RWPE2 (cell line): ENCODE measurements at places on chromosomes 6 and 20.

DNA sequence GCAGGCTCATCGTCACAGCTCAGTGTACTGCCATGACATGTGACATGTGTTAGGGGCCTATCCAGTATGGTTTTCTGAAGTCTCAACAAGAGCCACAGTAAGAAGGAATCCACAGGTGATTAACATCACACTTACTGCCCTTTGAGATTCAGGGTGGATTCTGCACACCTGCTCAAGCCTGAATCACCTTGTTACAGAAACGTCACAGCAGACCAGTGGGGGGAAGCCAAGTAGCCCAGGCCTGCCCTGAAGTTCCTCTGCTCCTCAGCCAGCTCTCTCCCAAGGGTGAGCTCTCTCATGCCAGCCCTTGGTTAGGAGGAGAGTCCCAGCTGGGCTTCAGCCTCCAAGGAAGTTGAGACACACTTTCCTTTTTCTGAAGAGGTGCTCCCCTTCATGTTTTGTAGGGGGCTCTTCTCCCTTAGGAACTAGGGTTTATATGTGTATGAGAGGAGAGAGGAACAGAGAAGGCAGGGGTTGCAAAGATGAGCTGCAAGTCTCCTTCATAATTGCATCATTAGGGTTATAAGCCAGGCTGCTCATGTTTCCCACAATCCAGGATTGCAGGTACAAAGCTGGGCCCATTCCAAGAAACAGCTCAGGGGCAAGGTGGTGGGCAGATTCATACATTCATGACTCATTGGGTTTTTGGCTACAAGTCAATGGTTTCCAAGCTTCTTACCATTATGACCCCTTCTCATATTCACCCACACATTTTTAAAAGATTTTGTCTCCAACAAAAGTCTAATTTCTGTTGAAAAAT lies 11.6 kb downstream of the GSS start:
- peak; percentile 99 for DNase-seq

- DNase-seq, result peak; percentile 86
These were observed 3.4 kb upstream of the ABHD16B start for GRCh38 chr20:63857764-63858392.

- no peak for DNase-seq
These were observed 102.2 kb downstream of the DCDC2 start for GRCh38 chr6:24255676-24256075.

DNA sequence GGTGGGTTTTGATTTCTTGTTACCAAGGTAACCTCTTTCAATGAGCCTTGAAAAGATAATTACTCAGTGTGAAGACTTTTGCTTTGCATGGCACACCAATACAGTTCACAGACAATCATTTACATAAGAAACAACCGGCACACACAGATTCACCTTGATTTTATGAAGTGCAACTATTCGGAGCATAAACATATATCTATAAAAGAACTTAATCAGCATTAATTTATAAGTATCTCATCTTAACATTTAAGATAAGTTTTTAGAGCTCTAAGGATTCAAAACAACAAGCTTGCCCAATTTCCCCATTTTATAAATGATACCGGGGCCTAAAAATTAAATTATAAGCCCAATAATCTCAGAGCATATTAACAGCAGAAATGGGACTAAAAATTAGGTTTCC lies 85.9 kb upstream of the PCSK2 start:
- no peak for DNase-seq

DNA sequence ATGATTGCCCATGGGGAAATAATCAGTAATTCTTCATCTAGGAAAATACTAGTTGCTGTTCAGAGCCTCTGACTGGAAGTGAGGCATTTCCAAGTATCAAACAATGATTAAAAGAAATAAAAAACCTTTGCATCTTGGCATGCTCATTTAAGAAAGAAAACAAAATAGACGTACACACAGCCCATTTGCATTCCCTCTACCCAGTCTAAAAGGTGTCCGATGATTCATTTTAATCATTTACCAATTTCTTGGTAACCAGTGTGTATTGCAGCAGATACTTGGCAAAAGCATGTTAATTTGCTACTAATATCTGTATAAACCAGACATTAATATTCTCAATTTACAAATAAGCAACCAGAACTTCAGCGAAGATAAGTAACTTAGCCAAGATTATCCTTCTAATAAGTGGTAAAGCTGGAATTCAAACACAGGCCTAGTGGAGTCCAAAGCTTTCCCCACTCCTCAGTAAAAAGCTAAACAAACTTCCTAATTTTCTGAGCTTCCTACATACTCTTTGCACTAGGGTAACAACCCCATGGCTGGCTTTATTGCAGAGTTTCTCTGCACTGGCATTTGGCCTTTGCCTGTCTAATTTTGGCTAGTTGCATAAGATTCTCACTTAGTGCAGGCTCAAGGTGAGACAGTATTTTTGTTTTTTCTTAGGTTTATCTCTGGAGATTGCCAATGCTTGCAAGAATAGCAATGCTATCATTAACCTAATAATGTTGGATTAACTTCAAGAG lies 338.1 kb downstream of the PRKN start:
- DNase-seq, result no peak

- DNase-seq, result no peak
These were observed 104.1 kb downstream of the TCP11 start for GRCh38 chr6:35036828-35037663.

DNA sequence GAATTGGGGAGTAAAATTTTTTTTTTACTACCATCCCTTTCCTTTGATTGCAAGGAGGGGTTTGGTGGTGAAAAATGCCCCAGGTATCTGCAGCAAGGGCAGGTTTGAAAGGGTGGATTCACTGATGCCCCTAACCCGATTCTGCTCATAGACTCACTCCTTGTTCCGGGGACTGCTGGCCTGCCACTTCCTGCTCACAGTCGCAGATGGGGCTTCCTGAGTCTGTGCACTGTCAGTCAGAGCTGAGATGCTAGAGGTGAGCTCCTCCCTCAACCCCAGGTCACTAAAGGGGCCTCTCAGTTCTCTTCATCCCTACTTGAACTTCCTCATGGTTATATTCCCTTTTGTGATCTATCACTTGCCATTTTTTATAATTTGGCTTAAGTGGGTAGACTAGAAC lies 357.9 kb downstream of the FARS2 start:
- DNase-seq, result no peak

DNA sequence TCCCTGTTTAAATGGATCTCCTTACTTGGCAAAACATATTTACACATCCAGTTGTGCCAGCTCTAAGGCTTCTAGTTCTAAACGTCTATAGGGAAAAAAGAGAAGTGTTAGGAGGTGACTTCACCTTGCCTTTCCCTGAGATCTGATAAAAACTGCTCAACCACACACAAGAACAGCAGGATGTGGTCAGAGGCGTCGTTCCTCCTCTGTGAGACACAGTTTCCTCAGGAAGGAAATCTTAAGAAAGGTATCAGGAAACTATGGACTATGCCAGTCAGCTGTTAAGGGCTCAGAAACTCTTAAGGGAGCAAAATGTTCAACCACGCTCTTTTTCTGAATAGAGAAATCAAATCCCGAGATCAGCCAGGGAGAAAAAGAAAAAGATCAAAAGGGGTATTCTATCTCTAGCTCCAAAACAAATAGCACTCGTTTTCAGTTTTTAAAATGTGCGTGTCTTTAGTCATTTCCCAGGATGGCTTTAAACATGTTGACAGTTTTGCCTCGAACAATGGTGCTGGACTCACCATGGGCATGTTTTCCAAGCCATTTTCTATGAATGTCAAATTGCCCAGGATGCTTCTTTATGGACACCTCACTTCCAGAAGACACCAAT lies 154.5 kb downstream of the HACE1 start:
- DNase-seq, result no peak

DNA sequence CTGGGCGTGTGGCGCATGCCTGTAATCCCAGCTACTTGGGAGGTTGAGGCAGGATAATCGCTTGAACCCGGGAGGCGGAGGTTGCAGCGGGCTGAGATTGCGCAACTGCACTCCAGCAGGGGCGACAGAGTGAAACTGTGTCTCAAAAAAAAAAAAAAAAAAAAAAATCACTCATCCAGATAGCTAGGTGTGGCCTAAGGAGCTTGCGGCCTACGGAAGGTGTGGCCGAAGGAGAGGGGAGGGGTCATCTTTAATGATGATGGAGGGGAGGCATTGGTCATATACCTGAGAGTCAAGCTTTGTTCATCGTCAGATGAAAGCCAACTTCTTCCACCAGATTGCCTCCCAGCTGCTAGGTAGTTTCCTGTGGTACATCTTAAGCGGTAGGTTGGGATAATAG lies 801 bp upstream of the PPARD start:
- no peak for DNase-seq

DNA sequence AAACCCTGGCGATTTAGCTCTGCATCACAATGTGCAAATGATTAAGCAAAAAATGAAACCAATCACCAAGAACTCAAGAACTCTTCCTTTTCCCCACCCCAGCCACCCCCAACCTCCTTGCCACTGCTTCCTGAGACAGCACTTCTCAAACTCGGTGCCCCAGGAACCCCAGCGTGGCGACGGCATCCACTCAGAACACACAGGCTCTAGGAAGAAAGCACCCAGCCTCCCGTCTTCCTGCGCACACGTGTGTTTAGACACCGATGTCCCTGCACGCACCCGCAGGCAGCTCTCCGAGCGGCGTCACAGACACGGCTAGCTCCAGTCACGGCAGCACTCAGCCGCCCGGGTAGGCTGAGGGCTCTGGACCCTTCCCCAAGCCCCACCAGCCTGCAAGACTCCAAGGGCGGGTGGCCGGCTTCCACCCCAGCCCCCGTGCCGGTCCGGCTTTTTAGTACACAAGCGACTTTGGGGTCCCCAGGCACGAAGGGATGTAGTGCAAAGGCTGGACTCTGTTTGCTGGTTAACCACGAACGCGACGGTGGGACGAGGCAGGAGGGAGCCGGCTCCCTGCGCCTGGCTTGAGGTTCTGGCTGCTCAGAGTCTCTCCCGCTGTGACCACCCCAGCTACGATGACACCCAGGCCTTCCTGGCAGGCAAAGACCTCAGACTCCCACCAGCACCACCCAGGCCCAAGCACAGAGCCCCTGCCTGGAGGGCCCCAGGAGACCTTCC lies 51.9 kb downstream of the KCNQ2 start:
- peak; percentile 84 for DNase-seq

DNA sequence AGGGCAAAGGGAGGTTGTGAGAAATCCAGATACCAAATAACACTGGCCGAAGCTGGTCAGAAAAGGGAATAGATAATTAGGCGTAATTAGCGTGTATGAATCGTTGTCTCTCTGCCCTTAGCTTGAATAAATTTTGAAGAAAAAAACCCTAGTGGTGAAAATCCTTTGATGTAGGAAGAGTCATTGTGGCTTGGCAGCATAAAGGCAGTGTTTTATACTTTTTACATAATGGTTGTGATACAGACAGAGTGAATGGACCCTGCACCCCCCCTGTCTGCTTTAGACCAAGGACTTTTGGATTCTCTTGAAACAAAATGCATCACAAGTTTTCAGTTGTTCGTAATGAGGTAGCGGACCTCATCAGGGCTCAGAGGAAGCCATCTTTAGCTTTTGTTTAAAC lies 126.5 kb downstream of the AFG1L start:
- DNase-seq, result no peak

DNA sequence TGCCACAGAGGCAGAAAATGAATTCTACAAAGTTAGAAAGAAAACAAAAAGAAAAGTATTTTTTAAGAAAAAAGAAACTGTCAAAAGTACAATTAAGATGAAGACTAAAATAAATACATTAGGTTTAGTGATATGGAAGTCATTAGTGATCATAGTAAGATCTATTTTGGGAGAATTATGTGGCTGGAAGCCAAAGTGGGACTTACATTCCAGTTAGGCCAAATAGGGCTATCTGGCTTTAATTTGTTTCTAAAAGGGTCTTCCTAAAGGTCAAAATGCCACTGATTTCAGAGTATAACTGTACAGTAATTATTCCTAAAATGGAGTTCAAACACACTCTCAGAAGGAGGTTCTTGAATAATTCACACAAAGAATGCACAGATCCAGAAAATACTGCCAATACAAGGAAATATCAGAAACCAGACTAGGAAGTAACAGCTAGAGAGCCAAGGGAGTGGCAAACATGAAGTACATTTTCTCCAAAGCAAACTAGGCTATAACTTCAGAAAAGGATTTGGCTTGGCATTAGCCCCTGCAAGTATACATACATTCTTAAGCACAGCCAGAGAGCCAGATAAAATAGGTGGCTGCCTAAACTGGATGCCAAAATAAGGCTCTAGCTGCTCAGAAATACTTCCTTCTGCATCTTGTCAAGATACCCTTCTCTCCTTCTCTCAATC lies 45.3 kb downstream of the PDSS2 start:
- DNase-seq, result no peak

DNA sequence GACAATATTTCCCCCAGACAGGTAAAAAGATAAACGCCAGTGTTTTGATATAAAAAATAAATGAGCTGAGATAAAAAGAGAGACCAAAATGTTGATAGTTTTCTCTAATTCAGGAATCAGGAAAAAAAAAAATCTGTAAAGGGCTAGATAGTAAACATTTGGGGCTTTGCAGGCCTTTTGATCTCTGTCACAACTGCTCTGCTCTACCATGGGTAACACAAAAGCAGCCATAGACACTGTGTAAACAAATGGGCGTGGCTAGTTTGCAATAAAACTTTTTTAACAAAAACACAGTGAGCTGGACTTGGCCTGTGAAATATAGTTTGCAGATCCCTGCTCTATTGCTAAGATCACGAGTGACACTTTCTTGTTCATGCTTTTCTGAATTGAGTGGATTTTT lies 219.1 kb upstream of the STXBP5 start:
- no peak for DNase-seq

- no peak for DNase-seq
These were observed 35.2 kb downstream of the SLX4IP start for GRCh38 chr20:10470276-10470675.

DNA sequence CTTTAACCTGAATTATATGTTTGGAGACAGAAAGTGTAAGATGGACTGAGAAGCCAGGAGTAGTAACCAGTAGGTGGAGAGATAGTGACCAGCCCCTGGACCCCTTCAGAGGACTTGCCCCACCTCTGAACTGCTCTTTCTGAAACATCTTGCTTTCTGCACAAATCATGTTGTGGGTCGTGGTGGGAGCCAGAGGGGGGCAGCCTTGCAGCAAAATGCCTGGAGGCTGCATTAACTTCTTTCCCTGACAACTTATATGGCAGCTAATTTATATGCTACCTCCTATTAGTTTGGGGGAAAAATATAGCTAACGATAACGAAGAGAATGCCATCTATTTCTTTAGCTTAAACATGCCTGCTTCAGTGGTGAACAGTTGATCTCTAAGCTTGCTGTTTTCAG lies 859.8 kb downstream of the MAFB start:
- no peak for DNase-seq

- DNase-seq, result no peak
These were observed 262.7 kb upstream of the BMP2 start for GRCh38 chr20:6504826-6505225.

DNA sequence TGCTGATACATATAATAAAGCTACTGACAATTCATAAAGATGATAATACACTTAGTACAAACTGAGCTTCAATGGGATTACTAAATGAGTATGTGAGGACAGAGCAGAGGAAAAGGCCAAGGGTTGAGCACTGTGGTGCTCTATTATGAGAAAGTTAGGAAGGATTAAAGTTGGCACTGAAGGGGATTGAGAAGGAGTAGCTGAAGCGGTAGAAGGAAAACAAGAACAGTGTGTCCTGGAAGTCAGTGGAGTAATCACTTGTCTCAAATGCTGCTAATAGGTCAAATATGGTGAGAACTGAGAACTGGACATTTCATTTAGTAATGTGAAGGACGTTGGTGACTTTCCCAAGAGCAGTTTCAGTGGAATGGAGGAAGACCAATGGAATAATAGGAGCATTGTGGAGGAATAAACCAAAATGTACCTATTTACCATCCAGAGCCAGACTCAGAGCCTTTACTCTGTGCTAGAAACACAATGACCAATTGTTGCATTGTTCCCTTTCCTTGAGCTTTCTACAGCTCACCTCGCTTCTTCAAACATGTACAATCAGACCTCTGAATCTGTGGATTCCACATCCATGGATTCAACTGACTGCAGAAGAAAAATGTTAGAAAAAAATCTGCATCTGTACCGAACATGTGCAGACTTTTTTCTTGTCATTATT lies 255.9 kb downstream of the LAMA2 start:
- no peak for DNase-seq
